ENCODE measurements at places on chromosomes 7 and 10.
A peak's percentile ranks its signal among the peaks of the same experiment; 100 is the strongest.

- no peak for DNase-seq
Observed at GRCh38 chr10:104415526-104416165, 62.0 kb downstream of the CFAP58 start.

GRCh38 chr7:80039251-80039884 lies 95.3 kb upstream of the GNAI1 start:
- DNase-seq = no peak

GRCh38 chr7:100430493-100431285 lies 1.1 kb downstream of the MEPCE start:
- no peak for DNase-seq

GRCh38 chr10:19819419-19820033 lies 3.3 kb downstream of the PLXDC2 start:
- peak; percentile 11 for DNase-seq

DNA sequence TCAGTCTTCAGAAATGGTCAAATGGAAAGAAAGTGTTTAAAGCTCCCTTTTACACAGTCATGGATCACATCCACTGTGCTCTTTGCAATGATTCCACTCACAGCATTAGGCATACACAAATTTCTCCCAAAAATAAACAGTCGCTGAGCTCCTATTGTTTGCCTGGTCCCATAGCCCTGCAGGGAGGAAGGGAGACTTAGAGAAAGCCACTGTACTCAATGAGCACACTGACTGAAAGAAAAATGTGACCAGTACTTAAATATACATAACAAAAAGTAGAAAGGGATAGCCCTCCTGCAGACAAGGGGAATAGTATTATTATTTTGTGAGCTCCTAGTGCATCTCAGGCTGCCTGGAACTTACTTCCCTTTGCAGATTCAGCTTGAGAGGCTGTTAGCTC lies 853.2 kb downstream of the GRID1 start:
- DNase-seq = peak; percentile 10

GRCh38 chr10:113329121-113329596 lies 223.7 kb upstream of the HABP2 start:
- no peak for DNase-seq

DNA sequence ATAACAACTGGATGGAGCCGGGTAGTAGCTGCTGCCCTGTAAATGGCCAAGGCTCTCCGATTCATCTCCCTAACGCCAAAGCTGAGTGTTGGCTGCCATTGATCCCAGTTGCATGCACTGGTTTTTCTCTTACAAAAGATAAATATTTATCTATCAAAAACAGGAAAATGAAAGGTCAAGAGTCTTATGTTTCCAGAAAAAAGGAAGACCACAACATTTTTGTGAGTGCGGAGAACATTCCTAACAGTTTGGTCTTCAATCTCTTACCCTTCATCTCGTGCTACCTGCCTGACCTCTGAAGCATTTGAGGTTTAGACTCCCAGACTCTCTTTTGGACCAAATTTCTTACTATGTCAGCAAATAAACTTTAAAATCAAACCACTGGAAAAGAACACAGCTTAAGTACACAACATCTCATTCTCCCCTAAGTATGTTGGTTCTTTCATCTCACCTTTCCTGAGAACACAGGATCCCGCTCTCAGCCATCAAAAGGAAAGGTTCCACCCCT lies 61.6 kb downstream of the SORBS1 start:
- DNase-seq = no peak

- DNase-seq = no peak
Observed at GRCh38 chr10:69497611-69498390, 46.5 kb downstream of the TSPAN15 start.

DNA sequence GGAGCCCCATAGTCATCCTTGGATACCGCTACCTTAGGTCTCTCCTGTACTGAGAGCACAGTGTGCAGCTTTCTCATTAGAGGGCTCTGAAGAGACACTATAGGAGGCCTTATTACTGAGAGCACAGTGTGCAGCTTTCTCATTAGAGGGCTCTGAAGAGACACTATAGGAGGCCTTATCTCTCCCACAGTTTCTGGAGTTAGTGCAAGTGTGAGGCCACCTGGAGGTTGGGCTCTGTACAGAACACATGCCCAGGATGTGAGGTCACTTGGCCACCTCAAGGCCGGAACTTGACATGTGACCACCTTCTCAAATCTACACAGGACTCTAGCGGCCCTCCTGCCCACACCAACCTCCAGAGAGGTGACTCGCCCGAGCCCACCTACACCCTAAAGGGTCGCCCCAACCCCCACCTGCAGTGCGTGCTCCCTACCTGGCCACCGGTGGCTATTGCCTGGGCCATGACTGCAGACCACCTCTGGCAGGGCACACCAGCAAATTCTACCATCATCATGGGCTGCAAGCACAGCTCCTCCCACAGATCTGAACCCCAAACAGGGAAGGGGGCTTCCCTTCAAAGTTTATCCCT lies 24.6 kb downstream of the FRMPD2 start:
- DNase-seq = no peak

DNA sequence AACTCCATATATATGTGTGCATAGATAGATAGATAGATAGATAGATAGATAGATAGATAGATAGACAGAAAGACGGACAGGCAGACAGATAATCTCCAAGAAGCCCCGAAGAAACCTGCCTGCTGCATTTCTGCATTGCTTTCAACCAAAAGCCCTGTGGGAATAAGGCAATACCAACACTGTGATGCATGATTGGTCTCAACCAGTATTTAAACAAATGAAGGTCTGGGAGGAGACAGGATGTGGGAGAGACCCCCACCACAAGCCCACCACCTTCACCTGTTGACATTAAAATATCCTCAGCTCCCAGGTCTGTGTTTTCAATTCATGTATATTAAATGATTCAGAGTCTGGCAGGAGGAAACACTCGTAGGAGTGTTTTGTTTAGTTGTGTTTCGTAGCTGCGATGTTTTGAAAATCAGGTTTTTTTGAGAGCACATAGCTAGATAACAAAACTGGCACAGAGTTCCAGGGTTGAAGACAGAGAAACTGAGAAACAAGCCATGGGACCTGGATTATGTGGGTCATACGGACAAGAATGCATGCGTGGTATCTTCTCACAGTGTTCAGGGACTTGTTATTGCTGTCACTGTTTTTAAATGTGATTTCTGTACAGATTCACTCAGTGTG lies 200.7 kb upstream of the AHR start:
- no peak for DNase-seq

DNA sequence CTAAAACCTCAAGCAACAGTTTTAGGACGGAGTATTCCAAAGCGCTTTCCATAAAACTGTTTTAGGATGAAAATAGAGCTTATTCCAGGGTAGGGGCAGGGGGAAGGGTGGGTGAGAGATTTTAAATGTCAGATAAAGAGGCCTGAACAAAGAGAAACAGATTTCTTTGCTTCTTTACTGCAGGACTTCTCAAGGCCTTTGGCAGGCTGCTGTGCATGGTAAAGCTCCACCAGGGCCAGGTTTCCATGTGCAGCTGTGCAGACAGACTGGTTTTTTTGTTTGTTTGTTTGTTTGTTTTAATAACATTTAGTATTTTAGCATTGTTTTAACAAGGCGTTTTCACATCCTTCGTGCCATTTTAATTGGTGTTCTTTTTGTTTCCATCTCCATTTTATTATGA lies 26.3 kb downstream of the HECW1 start:
- DNase-seq = no peak

DNA sequence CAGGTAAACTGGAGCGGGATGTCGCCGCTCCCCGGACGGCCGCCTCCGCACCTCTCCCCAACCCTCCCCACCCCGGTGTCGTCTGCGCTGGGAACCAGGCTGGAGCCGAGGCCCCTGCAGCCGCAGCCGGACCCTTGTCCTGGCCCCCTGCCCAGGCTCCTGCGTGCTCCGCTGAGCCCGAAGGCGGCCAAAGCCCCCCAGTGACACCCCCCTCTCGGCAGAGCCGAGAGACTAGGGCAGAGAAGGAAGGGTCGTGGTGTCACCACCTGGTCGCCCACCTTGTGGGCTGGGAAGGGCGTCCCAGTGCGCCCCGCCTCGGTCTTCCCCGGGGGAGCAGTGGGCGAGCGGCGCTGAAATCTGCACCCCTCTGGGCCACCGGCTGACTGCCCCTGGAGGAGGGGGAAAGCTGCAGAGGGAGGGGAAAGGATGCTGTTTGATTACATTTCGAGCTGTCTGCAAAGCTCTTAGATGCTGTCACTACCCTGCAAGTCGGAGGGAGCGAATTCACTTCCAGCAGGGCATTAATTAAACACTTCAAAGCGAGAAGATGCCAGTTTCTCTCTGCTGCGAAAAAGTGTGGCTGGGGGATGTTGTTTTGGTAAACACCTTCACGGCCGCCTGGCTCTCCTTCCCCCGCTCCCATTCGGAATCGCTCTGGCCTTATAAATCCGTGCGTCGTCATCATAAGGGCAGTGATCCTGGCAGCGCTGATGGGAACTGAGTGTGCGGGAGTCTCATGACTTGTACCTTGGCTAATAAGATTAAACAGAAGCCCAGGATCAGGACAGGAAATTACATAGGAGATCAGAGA lies 622 bp downstream of the DYNC1I1 start:
- peak; percentile 25 for DNase-seq

- no peak for DNase-seq
Observed at GRCh38 chr7:27347276-27347640, 104.7 kb downstream of the EVX1 start.

- no peak for DNase-seq
Observed at GRCh38 chr7:46076527-46076926, 155.5 kb upstream of the IGFBP3 start.

GRCh38 chr7:76342222-76342621 lies 16.6 kb downstream of the YWHAG start:
- DNase-seq = no peak

GRCh38 chr10:128064970-128065580 lies 61.1 kb downstream of the MKI67 start:
- no peak for DNase-seq

- DNase-seq = no peak
Observed at GRCh38 chr10:22959292-22959691, 31.4 kb downstream of the ARMC3 start.

DNA sequence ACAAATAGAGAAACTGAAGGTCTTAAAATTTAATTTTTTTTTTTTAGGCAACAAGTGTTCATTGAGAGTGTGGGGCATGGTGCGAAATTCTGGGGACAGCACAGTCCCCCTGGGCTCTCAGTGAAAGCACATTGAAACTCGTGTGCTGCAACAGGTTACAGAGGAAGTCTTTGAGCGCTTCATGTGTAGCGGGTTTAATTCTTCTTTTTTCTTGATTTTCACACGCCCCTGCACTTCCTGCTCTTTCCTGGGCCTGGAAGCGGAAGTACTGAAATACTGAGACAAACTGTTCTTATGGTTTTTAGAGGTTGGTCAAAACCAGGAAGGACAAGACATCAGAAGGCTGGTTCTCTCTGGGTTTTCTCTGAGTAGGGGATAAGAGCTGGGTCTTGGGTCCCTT lies 203.5 kb downstream of the PTEN start:
- no peak for DNase-seq

GRCh38 chr7:91973639-91974038 lies 33.0 kb downstream of the AKAP9 start:
- no peak for DNase-seq

DNA sequence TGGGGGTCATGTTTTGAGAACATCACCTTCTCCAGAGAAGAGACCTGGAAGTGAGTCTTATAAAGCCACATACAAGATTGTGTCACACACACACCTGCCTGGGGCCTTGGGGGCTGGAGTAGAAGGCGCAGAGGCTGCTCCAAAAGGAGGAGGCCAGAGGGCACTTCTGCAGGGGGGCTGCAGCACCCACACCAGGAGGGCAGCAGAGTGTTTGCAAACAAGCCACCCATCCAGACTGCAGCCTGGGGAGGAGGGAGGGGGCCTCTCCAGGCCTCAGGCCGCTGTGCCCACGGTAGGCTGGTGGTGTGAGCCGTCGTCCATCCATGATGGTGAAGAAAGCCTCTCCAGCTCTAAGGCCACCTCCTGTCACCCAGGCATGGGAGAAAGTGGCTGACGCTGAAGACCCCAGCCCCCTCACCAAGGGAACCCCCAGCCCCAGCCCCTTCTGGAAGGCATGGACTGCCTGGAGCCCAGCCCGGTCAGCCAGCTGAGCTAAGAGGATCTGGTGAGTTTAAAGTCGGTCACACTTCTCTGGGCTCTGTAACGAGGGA lies 77.5 kb downstream of the FOXL3 start:
- DNase-seq = no peak

DNA sequence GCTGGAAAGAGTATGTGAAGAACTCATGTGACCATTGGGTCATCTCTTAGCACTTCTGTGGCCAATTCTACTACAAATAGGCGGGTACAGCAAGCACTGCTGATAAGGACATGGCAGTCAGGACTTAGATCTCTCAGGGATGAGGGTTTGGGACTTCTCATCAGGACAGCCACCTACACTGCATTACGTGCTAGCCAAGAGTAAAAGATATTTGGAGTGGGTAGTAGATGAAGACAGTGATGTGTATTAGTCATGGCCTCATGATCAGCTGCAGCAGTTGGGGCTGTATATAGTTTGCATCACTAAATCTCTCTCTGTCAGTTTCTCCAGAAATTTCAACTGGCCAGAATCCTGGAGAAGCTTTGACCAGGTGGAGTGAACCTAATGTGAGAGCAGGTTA lies 9.2 kb downstream of the TAS2R60 start:
- no peak for DNase-seq

DNA sequence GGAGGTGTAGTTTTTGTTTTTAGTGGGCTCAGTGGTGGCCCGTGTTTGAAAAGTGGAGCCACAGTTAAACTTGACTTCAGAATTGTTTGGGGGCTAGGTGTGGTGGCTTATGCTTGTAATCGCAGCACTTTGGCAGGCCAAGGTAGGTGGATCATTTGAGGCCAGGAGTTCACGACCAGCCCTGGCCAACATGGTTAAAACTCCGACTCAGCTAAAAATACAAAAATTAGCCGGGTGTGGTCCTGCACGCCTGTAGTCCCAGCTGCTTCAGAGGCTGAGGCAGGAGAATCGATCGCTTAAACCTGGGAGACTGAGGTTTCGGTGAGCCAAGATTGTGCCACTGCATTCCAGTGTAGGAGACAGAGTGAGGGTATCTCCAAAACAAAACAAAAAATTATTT lies 1.8 kb downstream of the CCT6A start:
- DNase-seq = no peak

DNA sequence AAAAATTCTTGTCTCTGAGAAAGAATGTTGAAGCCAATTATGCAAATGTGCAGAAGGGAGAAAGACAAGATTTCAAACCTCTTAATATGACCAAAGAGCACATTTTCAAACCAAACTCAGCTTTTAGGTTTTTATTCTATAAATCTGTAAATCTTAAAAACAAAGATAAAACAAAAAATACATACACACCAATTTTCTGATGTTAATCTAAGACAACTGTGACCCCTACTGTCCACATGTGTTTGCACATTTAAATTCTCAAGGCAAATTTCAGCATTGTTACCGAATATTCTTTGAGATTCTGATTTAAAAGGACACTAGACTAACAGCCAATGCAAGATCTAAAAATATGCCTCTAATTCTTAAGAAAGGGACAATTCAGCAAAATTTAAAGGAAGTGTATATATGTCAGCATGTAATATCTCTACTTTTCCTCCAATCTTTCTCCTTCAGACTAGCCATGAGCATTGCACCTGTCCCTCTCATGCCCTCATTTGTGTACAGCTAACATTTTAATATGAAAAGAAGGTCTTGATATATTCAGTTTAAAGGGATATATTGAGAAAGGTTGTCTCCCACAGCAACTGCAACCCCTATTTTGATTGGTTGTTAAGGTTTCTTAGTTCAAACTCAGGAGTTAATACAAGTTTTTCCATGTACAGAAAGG lies 417.9 kb downstream of the IPMK start:
- DNase-seq = no peak
